ENCODE measurements at places on chromosomes 1 and 21.

- DNase-seq: no peak
These were observed 561.1 kb upstream of the ZP4 start for GRCh38 chr1:238451781-238452310.

DNA sequence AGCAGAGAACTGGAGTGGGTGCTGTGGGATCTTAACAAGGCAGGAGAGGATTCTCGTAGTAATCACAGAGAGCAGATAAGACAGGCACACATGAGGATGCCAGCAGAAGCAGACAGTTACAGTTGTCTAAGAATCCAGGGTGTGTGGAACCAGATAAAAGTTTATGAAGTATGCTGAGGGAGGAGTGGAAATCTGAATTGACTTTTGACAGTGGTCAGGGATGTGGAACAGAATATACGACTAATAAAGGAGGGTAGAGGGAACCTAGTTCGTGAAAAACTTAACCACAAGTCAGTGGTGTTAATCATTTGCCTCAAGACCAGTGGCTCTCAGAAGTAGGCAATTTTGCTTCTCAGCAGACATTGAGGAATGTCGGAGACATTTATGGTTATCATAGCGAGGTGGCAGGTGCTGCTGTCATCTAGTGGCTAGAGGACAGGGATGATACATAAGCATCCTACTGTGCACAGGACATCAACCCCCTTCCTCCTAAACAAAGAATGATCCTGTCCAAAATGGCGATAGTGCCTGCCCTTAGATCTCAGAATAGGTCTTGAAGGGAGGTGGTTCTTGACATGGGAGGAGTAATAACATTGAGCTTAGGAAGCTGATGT lies 3.0 kb downstream of the LRRC8D start:
- no peak for DNase-seq

- DNase-seq: no peak
These were observed 444.8 kb downstream of the KIF26B start for GRCh38 chr1:245599371-245600174.

- no peak for DNase-seq
These were observed 51.8 kb downstream of the ATP1A1 start for GRCh38 chr1:116424863-116425262.

DNA sequence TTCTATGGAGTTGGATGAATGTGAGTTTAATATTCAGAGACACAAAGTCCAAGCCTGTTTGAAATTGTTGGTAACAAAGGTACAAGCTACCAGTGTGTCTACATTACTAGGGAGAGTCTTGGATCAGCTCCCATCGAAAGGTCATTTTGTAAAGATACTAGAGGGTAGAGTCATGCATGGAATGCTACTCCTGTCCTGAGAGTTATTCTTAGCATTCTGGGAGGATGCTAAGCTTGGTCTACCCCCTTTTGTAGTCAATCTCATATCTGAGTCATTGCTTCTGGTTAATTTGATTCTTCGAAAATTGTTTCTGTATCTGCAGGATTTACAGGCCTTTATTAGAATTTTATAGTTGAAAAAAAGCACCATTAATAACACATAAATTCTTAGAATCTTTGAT lies 240.2 kb downstream of the ST6GALNAC3 start:
- no peak for DNase-seq
